ENCODE measurements at places on chromosomes 13 and 19.

GRCh38 chr19:29867984-29868383, 56.2 kb downstream of the CCNE1 start:
- DNase-seq = no peak

DNA sequence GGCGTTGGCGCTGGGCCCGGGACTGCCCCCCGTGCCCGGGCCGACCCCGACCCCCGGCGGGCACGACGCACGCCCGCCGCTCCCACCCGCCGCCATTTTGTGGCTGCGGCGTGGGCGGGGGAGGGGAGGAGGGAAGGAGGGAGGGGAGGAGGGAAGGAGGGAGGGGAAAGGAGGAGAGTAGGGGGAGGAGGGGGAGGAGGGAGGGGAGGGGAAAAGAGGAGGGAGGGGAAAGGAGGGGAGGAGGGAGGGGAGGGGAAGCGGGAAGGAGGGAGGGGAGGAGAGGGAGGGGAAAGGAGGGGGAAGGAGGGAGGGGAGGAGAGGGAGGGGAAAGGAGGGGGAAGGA, at the start of gene BTBD2:
Gene BTBD2 (minus strand): TSS at position 107 of the 343 bp plus-strand sequence. CDS start 11 bp downstream, at position 96.
- no peak for DNase-seq

DNA sequence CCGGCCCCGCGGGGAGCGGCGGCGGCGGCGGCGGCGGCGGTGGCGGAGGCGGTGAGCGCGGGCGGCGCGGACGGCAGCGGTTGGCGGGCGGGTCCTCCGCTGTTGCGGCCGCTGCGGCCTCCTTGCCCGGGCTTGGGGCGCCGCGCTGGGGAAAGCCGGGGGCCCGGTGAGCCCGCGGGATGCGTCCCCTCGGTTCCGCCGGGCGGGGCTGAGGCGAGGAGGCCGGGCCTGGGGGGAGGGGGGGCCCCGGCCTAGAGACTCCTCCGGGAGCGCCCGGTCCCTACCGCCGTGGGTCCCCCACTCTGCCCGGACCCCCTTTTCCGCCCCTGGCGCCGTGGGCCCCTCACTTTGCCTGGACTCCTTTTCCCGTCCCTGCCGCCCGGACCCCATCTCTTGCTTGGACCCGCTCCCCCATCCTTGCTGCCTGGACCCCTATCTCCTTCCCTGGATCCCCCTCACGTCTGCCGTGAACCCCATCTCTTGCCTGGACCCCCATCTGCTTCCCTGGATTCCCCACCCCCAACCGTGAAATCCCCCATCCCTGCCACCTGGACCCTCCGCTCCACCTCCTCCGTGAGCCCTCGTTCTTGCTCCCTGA, 28.6 kb upstream of the NDUFS7 start:
- no peak for DNase-seq

DNA sequence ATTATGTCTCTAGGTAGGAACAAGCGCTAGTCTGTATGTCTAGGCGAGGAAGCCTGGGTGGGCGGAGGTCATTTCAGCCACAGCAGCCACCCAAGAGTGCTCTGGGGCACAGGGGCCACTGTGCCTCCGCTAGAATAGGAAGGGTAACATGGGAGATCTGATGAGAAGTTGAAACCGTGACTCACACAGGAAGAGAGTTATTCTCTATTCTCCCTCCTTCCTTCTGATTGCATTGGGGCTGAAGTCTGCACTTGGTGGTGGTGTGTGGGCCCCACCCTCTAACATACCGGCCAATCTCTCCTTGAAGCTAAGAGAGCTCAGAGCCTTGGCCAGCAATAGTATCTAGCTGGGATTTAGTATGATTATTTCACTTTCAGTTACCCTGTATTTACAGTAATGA, 20.3 kb upstream of the GGACT start:
- DNase-seq = no peak

DNA sequence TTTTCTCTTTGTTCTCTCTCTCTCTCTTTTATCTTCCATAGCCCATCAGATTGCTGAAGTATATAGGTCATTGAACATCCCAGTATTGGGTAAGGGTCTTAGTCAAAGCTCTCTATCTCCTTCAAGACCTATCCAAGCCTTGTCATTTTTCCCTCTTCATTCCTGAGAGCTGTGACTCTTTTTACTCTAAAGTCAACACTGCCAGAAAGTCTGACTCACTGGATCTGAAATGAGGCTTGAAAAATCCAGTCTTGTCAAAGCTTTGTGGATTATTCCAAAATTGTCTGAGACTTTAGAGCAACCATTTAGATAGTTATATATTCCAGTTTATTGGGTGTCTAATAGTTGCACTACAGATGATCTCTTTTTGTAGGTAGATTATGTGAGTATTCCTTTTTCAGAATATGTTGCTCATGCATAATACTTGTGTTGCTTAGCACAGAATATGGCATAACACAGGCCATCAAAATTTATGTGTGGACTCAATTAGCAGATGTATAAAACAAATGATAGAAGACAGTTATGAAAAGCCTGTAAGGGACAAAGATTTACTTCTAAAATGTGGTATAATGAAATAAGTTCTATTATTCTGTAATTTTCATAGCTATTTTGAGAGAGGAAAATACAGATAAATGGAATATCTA, 389.3 kb upstream of the PCDH9 start:
- DNase-seq = no peak

Data from cerebellar nuclear complex (tissue), 1 donor.